ENCODE measurements at places on chromosomes 13 and 19. TPM values are rescaled to one million over a fixed set of nuclear protein-coding genes. Genes with fewer than 3 reads are reported as not detected.

- H3K27ac ChIP-seq, result no peak overlapping the region
- H3K27me3 ChIP-seq, result no peaks in the 10 kb centered on the region
- no peaks in the 10 kb centered on the region for H3K4me1 ChIP-seq
These were observed 818.6 kb downstream of the SLITRK6 start for GRCh38 chr13:84980571-84980970.

The PRTN3 gene
- total RNA-seq, result not detected

DNA sequence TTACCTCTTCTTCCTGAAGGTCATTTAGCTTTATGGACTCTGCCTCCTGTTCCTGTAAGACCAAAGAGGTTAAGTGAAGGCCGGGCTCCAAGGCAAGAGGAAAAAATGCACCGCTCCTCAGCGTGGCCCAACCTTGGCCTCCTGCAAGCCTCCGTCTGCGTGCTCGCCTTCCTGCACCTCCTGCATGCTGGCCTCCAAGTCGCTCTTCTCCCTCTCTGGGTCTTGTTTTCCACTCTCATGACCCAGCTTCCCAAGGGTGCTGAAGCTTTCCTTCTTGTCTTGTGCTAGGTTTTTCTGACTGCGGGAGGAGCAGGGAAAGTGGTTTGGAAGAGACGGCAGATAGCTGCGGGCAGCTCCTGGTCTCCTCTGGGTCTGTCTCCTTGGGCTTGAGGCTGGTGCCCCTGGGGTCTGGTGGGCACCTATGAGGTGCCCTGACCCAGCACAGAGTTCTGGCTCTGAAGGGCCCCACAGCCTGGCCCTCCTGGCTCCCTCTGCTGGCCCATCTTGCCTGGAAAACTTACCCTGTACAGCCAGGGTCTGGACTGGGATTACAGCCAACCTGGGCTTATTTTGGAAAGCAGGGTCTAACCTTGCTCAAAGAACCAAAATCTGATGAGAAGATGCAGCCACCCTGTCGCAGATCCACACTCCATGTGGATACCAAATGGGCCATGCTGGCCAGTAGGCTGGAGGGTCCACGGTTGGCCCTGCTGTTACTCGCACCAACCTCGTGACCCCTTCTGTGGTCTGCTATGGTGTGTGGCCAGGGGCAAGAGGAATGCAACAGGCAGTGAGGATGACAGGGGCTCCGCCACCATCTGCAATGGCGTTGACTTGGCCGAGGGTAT, 5.2 kb downstream of the C13orf46 start:
- H3K4me1 ChIP-seq, result no peaks in the 10 kb centered on the region
- H3K4me3 ChIP-seq, result no peak overlapping the region
- H3K36me3 ChIP-seq, result peaks cover 7% of the 10 kb centered on the region
- H3K27ac ChIP-seq, result no peak overlapping the region
- no peak for DNase-seq

The IGFL3 gene
- not detected for total RNA-seq

The LRRC8E gene
- not detected for total RNA-seq

The CPB2 gene
- total RNA-seq, result not detected

The SOX1 gene
- not detected for total RNA-seq

GRCh38 chr19:34120846-34121639, 51.3 kb upstream of the LSM14A start:
- no peaks in the 10 kb centered on the region for H3K4me1 ChIP-seq
- peak; percentile 55 for DNase-seq
- no peaks in the 10 kb centered on the region for H3K36me3 ChIP-seq
- no peak overlapping the region for H3K27ac ChIP-seq

DNA sequence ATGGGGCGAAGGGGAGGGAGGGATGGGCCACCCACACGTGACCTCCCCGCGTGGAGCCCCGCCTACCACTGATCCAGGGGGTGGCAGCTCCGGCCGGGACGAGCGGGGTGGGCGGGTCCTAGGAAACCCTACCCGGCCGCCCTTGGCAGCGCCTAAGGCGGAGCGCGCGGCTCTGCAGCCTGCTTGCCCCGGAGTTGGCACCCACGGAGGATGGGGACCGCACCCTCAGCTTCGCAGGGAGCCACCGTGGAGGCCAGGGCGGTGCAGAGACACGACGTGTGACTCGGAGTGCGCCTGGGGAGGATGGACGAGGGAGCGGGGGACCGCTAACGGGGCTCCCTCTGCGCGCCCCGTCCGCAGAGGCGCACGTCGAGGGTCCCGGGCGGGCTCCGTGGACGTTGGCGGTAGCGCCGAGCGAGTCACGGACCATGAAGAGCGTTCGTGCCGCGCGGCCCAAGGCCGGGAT, at the start of gene RGS9BP:
Gene RGS9BP (plus strand): TSS at position 129 of the 466 bp plus-strand sequence. CDS start 416 bp downstream, outside the sequence.
- peak within 1 kb of the TSS; percentile 90 for H3K4me3 ChIP-seq
- no peak for DNase-seq
- peaks cover 25% of the 10 kb centered on the region for H3K4me1 ChIP-seq
- no peaks in the 10 kb centered on the region for H3K36me3 ChIP-seq
- H3K27ac ChIP-seq, result peak within 1 kb of the TSS; percentile 45
- peaks cover 17% of the 10 kb centered on the region for H3K27me3 ChIP-seq

The ZNF224 gene
- total RNA-seq, result 96.1 TPM

GRCh38 chr19:15419413-15420025, 731 bp upstream of the AKAP8L start:
- H3K36me3 ChIP-seq, result peaks cover 2% of the 10 kb centered on the region
- no peak overlapping the region for H3K27ac ChIP-seq
- H3K4me3 ChIP-seq, result peak overlapping the region; percentile 35
- H3K27me3 ChIP-seq, result no peaks in the 10 kb centered on the region

GRCh38 chr13:49625392-49626079, 2.8 kb upstream of the ARL11 start:
- no peaks in the 10 kb centered on the region for H3K27me3 ChIP-seq
- no peak overlapping the region for H3K4me3 ChIP-seq
- H3K4me1 ChIP-seq, result peaks cover 17% of the 10 kb centered on the region
- DNase-seq, result no peak
- no peak overlapping the region for H3K27ac ChIP-seq
- peaks cover 6% of the 10 kb centered on the region for H3K36me3 ChIP-seq

- peak; percentile 61 for DNase-seq
- no peaks in the 10 kb centered on the region for H3K36me3 ChIP-seq
- H3K4me3 ChIP-seq, result no peak overlapping the region
- peaks cover 26% of the 10 kb centered on the region for H3K4me1 ChIP-seq
These were observed 4.9 kb downstream of the NANOS3 start for GRCh38 chr19:13881692-13882418.

- no peak overlapping the region for H3K27ac ChIP-seq
- H3K4me3 ChIP-seq, result no peak overlapping the region
- H3K27me3 ChIP-seq, result no peaks in the 10 kb centered on the region
- DNase-seq, result no peak
- H3K4me1 ChIP-seq, result peaks cover 3% of the 10 kb centered on the region
These were observed 10.5 kb downstream of the SIRT2 start for GRCh38 chr19:38888876-38889275.
